ENCODE measurements at places on chromosomes 7 and 10.

DNA sequence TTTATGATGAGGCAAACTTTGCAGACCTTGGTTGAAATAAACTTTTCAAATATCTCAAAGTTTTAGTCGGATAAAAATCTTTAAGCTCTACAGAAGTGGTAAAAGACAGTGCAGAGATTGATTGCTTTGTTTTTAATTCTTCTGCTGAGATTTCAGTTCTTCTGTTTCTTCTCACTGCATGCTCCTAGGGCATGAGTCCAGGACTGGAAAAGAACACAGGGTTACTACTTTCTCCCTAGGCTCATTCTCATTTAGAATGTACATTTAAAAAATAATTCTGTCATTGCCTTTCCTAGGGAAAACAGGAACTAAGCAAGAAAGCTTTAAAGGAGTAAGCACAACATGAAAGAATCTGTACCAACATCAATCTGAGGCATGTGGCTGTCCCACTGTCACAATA lies 256.7 kb upstream of the DGKB start:
- no peak for DNase-seq

DNA sequence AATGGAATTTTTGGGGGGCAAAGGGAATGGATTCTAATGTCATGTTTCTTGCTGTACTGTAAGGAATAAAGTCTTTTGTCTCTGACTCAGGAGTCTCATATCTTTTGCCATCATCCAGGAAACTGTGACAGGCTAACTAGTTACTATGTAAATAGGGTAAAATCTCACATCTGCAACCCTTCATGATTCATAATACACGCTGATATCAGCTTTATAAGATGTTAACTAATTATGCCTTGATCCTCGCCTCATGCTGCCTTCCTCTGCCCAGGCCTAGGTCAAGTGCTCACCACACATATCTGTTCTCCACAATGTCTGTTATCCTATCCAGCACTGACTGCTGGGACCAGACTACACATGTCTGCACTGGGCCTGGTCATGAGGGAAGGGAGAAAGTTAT lies 81.3 kb upstream of the CXCL12 start:
- no peak for DNase-seq

DNA sequence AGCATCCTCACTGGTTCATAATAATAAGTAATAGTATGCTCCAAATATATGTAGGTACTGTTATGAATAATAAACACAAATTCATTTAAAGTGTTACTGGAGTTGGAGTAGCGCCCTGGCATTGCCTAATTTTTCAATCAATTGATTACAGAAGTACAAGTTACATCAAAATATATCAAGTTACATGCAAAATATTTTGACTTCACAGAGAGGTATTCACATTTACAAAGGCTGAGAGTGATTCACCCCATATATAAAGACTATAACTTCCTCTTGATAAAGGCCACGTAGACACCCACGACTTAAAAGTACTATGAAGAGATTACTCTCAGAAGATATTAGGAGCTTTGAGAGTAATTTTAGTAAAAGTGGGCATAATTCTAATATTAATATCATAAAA lies 13.6 kb upstream of the COL17A1 start:
- no peak for DNase-seq

GRCh38 chr10:116674901-116675423 lies 54.2 kb downstream of the PNLIPRP2 start:
- DNase-seq = no peak
